ENCODE measurements at places on chromosomes 7 and 10.

- DNase-seq, result no peak
Measured at GRCh38 chr7:151665368-151665767, 145.7 kb upstream of the RHEB start.

- DNase-seq, result no peak
Measured at GRCh38 chr10:59773088-59773487, 19.8 kb upstream of the MRLN start.

- peak; percentile 5 for DNase-seq
Measured at GRCh38 chr10:92241158-92241500, 49.7 kb downstream of the CPEB3 start.

DNA sequence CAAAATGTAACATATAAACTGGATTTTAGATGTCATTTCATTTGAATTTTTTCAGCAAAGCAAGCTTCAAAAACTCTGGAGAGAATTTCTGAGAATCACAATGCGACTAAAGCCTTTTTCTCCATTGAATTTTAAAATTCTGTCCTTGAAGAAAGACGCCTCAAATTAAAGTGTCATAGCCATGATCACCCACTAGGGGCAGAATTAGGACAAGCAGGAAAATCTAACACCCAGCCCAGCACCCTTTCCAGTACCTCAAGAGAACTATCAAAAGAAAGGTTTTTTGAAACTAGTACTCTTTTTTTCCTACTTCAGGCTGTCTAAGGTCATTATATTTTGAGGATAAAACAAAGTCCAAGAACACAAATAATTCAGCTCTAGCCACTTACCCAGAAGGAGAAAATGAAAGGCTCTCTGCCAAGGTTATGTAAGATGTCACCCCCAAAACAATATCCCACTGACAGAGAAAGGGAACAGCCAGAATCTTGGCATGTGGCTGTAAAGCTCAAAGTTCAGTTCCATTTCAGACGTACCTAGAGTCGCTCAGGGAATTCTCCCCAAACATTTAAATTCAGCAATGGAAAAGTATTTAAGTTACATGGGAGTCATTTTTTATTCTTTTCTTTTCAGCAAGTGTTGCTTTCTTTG is 299.4 kb downstream of the SNX13 start:
- DNase-seq, result peak; percentile 41

GRCh38 chr10:12644380-12645144 is 295.2 kb downstream of the CAMK1D start:
- DNase-seq, result no peak

GRCh38 chr10:287814-288213 is 152.6 kb downstream of the ZMYND11 start:
- no peak for DNase-seq

DNA sequence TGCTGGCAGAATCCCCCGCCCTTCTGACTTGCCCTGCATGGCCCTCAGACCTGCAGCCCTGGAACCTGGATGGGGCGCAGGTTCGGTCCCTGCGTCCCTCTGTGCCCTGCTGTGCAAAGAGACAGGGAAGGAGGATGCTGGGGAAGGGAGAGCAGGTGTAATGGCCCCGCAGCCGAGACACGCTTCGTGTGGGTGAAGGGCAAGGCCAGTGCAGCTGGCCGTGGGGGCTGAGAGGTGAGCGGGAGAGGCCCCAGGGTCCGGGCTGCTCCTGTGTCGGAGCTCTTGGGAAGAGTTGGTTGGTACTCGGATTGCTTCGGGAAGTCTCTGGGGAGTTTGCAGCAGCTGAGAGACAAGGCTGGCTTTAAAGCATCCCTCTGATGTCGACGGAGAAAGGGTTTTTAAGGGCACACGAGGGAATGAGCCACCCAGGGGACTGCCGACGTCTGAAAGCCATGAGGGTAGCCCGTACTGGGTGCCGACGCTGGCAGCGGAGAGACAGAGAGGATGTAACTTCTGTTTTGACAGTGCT is 6.5 kb downstream of the ELFN1 start:
- DNase-seq, result no peak

GRCh38 chr10:112958275-112958995 is 8.4 kb downstream of the TCF7L2 start:
- peak; percentile 70 for DNase-seq

GRCh38 chr7:84142726-84143125 is 51.9 kb downstream of the SEMA3A start:
- DNase-seq, result no peak

- no peak for DNase-seq
Measured at GRCh38 chr10:78781251-78781913, 287.4 kb upstream of the ZMIZ1 start.

DNA sequence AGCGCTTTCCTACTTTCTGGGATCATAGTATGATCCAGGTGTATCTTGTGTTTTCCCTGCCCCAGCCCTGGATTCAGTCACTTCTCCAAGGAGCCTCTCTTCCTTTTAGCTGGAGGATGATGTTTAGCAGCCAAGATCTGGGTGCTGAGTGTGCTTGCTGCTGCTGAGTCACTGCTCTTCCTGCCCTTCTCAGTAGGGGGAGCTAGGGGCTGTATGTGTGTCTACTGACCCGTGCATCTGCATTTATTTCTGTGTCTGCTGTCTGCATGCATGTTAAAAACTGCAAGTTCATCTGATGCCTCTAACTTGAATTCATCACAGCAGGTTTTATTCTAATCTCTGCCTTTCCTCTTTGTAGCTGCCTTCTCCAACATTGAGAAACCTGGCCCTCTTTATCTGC is 31.6 kb downstream of the MGMT start:
- no peak for DNase-seq

- DNase-seq, result no peak
Measured at GRCh38 chr7:46577394-46577793, 656.3 kb upstream of the IGFBP3 start.

GRCh38 chr10:104690959-104691358 is 49.9 kb downstream of the SORCS3 start:
- no peak for DNase-seq

DNA sequence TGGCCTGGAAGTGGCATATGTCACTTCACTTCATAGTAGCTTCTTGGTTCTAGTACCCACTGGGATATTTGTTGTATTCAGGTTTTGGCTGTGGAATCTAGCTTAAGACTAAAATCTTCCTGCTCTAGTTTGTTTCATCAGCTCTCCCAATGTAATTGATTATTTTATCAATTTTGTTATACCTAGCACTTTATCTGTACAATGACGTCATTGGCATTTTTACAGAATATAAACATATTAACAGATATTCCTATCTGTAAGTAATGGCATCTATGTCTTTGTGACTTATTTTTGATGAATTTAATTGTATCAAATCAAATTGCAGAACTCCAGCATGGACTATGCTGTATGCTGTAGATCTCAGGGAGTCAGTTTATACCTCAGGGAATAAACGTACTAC is 19.7 kb downstream of the KIAA1217 start:
- DNase-seq, result no peak

GRCh38 chr7:129781928-129782817 is 170.6 kb downstream of the UBE2H start:
- no peak for DNase-seq

- DNase-seq, result no peak
Measured at GRCh38 chr7:131061818-131062217, 265.9 kb upstream of the MKLN1 start.

DNA sequence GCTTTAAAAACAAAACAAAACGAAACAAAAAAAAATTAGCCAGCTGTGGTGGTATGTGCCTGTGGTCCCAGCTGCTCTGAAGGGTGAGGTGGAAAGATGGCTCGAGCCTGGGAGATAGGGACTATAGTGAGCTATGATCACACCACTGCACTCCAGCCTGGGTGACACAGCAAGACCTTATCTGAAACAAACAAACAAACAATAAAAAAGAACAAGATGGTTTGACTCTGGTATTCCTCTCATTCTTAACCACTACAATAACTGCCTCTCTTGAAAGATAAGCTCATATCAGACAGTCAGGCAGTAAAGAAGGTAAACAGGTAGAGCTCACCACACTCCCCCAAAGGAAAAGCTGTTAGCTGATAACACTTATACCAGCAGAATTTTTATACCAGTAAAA is 14.1 kb upstream of the DUSP5 start:
- no peak for DNase-seq

DNA sequence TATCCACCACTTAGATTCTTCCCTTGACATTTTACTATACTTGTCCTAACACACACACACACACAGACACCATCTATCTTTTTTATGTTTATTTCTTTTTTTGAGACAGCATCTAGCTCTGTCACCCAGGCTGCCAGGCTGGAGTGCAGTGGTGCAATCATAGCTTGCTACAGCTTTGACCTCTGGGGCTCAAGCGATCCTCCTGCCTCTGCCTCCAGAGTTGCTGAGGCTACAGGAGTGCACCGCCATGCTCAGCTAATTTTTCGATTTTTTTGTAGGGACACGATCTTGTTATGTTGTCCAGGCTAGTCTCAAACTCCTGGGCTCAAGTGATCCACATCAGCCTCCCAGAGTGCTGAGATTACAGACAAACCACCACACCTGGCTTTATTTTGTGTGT is 16.7 kb downstream of the WIPI2 start:
- no peak for DNase-seq

- no peak for DNase-seq
Measured at GRCh38 chr7:141949021-141949420, 2.2 kb upstream of the CLEC5A start.

- DNase-seq, result no peak
Measured at GRCh38 chr10:31936933-31937332, 8.3 kb upstream of the ARHGAP12 start.

DNA sequence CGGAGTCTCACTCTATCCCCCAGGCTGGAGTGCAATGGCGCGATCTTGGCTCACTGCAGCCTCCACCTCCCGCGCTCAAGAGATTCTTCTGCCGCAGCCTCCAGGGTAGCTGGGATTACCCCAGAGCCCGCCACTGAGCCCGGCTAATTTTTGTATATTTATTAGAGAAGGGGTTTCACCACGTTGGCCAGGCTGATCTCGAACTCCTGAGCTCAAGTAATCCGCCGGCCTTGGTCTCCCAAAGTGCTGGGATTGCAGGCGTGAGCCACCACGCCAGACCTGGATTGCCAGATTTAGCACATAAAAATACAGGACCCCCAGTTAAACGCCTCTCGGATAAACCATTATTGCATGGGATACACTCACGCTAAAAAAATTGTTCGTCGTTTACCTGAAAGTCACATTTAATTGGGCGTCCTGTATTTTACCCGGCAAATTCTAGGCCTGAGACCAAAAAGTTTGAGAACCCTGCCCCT is 375 bp upstream of the GATAD1 start:
- no peak for DNase-seq

DNA sequence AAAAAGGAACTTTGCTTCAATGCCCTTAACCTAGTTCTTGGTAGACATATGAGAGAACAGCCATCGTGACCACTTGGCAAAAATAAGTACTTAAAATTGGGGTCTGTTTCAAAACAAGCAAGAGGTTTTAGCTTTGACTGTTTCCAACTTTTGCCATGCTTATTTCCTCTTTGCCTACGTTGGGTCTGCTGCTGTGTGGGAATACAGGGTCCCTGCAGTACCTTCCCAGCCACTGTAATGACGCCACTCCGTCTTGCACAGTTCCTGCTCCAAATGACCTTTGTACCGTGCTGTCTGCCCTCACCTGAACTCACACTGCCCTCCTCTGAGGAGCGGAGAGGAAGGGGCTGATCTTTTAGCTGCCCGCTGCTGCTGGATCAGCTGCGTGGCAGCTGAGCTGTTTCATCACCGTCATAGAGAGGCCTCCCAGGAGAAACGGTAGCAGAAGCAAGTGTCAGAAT is 133.1 kb downstream of the MAPK8 start:
- DNase-seq, result peak; percentile 69

GRCh38 chr7:155754165-155754564 is 58.1 kb downstream of the SHH start:
- DNase-seq, result peak; percentile 26

GRCh38 chr10:96719200-96719599 is 1.1 kb downstream of the PIK3AP1 start:
- DNase-seq, result no peak

DNA sequence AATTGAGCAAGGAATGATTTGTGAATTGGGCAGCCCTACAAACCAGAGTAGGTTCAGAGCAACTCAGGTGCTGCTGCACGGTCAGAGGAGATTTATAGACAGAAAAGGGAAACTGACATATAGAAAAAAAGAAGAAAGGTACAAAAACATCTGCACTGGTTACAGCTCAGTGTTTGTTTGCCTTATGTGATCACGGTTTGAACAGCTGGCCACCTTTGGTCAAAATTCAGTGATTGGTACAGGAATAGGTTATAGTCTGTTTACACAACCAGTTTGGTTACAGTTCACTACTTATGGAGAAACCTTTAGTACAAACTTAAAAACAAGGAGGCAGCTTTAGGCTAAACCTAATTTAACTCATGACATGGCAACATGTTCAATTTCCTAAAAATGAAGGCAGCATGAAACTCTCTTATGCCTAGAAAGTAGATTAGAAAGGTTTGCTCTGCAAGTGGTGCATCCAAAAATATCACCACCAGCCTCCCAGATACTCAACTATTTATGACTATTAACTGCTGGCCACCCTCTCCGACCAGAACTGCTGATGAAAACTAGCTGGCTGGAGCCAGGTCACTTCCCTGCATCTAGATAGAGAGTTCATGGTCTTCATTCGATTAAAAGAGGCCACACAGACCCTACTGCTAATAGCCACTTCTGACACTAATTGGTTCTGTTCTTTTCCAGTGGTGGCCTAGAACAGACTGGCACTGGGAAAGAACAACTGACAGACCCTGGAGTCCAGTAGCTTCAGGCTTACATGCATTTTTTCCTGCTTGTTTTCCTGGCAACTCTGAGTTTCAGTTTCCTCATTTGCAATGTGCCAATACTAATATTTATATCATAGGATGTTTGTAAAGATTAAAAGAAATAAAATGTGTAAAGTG is 548.0 kb downstream of the CCSER2 start:
- no peak for DNase-seq

GRCh38 chr7:108077709-108078108 is 52.5 kb downstream of the LAMB4 start:
- no peak for DNase-seq

- peak; percentile 68 for DNase-seq
Measured at GRCh38 chr10:30063099-30063498, 3.7 kb upstream of the JCAD start.

DNA sequence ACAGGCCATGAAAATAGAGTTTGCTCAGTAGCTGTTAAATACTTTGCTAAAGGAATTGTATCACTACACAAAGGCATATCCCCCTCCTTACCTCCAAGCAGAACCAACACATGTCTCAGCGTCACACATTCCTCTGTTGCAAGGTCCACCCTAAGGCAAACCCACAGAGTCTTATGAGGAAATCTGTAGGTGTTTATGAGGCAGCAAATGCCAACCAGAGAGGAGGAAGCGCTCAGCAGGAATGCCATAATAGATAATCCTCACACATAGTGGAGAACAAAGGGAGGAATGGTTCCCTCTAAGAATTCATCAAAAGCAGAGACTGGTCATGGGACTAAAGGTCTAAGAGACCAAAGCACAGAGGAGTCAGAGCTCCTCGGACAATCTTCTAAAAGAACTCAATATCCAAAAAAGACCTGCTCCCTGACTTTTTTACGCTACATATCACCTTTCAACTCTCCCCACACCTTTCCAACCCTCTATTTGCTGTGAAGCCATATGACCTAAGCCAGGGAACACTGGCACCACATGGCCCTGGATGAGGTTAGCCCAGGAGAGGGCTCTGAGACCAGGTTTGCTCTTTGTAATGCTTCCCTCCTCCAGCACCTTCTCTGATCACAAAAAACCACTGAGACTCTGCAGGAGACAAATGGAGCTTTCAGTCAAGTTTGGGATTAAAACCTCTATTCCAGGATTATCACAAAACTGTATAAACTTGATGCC is 7.3 kb downstream of the SLC25A13 start:
- DNase-seq, result peak; percentile 84

Data from kidney tubule cell (primary cell).